ENCODE measurements at places on chromosomes 16 and 17.

GRCh38 chr16:85157813-85158742 is 45.8 kb upstream of the CIBAR2 start:
- DNase-seq = no peak

- DNase-seq = no peak
Observed at GRCh38 chr17:66976781-66977201, 12.3 kb downstream of the CACNG4 start.

DNA sequence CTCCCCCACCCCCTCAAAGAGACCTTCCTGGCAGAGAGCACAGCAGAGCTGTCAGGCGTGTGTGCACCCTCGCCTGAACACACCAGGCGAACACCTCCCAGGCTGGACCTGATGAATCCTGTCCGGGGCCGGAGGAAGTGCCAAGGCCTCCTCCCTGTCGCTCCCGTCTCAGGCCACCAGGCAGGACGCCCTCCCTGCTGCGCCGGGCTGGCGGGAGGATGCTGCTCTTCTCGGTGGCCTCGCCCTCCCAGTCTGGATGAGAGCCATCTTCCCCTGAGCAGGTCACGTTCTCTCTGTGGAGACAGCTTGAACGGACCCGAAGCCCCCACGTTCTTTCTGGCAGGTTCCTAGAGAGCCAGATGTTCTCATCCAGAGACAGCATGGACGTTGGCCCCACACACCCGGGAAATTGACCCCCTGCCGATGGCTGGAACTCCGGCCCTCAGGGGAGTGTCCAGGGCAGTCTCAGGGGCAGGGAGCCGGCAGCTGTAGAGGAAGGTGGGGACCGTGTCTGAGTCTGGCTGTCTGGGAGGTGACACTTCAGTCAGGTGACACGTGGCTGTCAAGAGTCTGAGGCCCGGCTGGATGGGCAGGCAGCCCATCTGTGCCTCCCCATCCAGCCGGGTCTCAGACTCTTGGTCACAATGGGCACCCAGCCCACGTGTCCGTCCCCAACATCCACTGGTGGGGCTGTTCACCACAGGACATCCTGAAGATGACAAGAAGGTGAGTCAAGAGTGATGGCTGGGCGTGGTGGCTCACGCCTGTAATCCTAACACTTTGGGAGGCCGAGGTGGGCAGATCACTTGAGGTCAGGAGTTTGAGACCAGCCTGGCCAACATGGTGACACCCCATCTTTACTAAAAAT is 5.0 kb upstream of the TIMP2 start:
- DNase-seq = no peak

DNA sequence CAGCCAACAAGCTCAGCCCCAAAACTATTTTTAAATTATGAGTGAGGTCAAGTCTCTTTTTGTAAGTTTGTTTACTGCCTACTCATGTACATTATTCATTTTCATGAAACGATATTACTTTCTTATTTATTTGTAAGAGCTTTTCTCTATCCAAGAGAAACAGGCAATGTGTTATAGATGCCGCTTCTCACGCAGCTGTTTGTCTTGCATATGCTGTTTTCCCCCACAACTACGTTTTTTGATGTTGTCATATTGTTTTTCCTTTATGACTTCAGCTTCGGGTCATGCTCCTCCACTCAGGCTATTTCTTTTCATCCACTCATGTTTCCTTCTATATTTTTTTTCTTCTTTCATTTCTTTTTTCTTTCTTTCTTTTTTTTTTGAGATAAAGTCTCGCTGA is 20.0 kb downstream of the ITGAE start:
- no peak for DNase-seq

GRCh38 chr17:40121181-40122135 is at the start of gene MSL1:
MSL1 (plus strand) TSS chr17:40121971; CDS start chr17:40122613, 642 bp downstream.
- peak; percentile 87 for DNase-seq

GRCh38 chr17:73119631-73120030 is 27.1 kb upstream of the SLC39A11 start:
- DNase-seq = no peak

- no peak for DNase-seq
Observed at GRCh38 chr16:21056396-21056795, 94.2 kb downstream of the DNAH3 start.

GRCh38 chr16:4390266-4391260 is 18.9 kb downstream of the VASN start:
- no peak for DNase-seq

- DNase-seq = no peak
Observed at GRCh38 chr17:34519282-34519681, 60.1 kb upstream of the TMEM132E start.

DNA sequence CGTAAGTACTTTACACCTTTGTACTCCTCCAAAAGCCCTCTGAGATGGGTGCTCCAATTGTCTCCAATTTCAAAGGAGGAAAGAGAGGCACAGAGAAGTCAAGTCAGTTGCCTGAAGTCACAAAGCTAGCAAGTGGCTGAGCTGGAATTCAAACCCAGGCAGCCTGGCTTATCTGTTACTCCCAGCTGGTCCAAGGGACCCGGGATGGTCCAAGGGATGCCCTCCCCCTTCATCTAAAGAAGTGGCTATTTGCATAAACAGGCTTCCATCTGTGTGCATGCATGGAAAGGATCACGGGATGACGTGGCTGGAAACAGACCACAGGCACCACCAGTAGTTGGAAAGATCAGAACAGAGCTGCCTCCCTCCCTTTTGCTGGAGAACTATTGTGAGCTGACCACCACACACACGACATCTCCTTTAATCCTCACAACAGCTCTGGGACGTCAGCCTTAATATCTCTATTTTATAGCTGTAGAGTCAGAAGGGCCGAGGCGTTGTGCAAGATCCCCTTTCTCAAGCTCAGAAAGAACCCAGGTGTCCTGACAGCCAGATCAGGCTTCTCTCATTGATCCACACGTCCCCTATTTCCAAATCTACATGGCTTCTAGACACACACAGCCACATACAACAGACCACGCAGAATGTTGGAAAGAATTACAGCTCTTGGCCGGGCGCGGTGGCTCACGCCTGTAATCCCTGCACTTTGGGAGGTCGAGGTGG is 10.9 kb upstream of the COL1A1 start:
- no peak for DNase-seq

- DNase-seq = no peak
Observed at GRCh38 chr17:60577147-60577915, 22.7 kb upstream of the PPM1D start.

- DNase-seq = peak; percentile 77
Observed at GRCh38 chr16:8931859-8932258, 31.8 kb downstream of the USP7 start.

DNA sequence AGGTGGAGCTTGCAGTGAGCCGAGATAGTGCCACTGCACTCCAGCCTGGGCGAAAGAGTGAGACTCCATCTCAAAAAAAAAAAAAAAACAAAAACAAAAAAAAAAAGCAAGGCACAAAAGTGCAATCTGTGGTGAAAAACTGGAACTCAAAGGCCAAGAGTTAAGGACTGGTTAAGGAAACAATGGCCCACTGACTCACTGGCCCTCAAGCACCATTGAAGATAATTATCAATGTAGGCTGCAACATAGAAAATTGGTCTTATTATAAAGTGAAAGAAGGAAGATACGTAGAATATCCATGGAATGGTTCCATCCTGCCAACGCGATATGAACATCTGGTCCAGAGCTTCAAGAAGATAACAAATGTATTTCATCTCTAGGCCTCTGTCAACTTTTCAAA is 444.2 kb downstream of the SOX9 start:
- DNase-seq = no peak

- DNase-seq = no peak
Observed at GRCh38 chr16:56841659-56842058, 23.3 kb upstream of the SLC12A3 start.

GRCh38 chr17:20779521-20779920 is 200.0 kb downstream of the CDRT15L2 start:
- DNase-seq = no peak

DNA sequence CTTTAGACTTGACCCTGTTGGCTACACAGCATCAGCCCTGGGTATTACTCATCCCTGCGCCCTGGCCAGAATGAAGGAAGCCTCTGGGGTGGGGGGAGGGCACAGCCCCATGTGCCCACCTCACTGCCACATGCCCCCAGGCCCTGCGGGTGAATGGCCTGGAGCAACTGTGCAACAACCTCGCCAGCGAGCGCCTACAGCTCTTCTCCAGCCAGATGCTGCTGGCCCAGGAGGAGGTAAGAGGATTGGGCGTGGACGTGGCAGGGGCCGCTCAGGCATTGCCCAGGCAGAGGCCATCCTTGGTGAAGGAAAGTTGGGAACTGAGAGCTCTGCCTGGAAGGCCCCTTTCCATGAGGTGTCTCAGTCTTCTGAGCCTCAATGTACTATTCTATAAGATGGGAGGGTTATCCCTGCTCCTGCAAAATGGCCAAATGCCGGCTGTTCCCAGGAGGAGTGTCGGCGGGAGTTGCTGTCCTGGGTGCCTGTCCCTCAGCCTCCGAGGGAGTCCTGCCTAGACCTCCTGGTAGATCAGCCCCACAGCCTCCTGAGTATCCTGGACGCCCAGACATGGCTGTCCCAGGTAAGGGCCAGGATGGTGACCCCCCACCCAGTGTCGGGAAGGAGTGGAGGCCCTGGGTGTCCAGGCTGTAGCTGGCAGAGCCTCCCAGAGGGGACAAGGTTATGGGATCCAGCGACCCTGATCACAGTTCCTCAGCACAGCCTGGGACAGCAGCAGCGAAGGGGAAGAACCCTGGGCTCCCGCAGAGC is 8.9 kb downstream of the MYO15B start:
- DNase-seq = no peak

DNA sequence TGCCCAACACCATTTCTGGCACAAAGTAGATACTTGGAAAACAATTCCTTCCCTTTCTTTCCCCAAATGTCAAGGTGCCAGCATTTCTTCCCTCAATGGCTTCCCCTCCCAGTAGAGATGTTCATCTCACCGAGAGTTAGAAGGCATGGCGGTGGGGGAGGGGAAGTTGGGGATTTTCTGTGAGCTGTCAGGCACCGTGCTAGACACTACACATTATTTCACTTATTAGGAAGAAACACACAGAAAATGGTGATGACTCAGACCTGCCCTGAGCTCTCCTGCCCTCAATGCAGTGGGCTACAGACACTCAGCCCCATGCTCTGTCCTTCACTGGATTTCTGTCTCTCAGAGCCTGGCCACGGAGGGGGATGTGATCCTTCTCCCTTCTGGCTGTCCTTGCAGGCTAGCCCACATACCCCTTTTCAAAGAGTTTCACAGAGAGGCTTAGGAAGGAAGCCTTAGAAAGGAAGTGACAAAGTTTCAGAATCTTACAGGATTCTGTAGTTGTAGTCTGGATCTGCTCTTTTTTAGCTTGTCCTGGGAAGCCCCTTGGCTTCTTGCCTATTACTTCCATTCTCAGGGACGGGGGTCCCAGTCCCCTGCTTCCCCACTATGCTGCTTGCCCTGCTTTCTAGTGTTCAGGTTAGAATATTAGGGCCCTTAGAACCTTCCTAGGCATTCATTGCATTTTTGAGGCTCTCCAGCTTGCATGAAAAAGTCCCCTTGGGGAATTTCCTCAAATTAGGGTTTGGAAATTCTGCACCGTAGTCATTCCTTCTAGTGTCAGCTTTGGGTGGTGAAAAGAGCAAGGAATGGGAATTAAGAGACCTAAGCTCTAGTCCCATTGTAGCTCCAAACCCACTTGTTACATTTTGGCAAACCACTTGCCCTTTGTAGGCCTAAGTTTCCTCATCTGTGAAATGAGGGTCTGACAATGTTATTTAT is 12.2 kb upstream of the CCL5 start:
- no peak for DNase-seq

- DNase-seq = no peak
Observed at GRCh38 chr16:2040787-2041522, 6.7 kb downstream of the NTHL1 start.

DNA sequence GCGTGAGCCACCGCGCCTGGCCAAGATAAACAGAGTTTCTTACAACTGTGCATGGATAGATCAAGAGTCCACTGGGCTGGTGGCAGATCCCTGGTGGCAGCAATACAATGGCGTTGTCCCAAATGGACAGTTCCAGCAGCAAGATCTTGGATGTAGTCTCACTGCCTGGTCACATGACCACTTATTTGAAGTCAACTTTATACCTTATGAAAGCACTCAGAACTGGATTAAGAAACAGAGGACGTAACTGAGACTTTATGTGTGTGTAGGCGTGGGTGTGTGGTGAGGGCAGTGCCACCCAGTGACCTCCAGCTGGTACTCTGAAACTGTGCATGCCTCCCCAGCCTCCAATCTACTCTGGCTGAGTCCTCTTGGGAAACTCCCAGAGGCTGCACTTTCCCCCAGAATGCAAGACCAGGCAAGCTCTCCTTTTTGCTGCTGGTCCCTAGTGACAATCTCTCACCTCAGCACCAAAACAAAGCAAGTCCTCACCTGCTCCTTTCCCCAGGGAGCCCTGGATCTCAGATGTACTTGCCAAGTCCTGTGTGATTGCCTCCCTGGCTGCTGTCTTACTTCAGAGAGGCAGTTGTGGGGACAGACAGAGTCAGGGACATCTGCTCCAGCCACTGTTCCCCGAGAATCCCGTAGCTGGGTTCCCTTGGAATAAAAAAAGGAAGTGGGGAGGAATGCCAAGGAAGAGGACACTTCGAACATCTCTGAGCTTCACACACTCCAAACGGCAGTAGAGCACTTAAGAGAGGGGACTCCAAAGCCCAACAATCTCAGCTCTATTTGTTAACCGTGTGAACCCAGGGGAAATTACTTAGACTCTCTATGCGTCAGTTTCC is 11.7 kb upstream of the ST6GALNAC2 start:
- DNase-seq = no peak

DNA sequence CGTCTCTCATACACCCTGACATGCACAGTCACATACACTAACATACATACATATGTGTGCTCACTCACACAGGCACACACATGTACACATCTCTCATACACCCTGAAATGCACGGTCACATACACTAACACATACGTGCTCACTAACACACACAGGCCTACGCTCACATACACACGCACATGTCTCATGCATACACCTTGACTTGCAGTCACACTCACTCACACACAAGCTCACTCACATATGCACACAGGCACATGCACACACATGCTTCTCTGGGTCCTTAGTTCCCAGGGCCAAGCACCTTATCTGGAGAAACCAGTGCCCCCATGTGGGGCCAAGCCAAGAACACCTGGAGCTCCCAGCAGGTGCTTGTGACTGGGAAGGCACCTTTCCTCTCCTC is 240.3 kb downstream of the RBFOX3 start:
- DNase-seq = no peak

- no peak for DNase-seq
Observed at GRCh38 chr16:57036945-57037344, 47.6 kb downstream of the NLRC5 start.

GRCh38 chr16:4428500-4428899 is 2.8 kb downstream of the DNAJA3 start:
- no peak for DNase-seq

DNA sequence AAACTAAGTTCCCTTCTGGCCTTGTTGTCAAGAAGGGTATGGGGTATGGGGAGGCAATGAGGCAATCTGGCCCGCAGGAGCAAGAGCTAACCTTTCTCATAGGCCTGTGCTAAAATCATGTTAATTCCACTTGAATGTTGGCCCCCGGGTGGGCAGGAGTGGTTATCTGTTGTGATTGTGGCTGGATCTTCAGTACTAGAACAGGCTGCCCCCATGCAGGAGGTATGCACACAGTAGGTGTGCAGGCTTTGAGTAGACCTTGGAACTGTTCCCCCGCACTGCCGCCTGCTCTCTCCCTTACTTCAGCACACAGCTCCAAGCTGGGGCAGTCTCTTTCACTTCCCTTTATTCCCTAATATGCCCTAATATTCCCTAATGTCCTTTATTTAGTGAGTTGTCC is 52.4 kb upstream of the TANGO6 start:
- DNase-seq = no peak

All from left kidney (tissue), 8 donors.